ENCODE measurements at places on chromosomes 1 and 21.

DNA sequence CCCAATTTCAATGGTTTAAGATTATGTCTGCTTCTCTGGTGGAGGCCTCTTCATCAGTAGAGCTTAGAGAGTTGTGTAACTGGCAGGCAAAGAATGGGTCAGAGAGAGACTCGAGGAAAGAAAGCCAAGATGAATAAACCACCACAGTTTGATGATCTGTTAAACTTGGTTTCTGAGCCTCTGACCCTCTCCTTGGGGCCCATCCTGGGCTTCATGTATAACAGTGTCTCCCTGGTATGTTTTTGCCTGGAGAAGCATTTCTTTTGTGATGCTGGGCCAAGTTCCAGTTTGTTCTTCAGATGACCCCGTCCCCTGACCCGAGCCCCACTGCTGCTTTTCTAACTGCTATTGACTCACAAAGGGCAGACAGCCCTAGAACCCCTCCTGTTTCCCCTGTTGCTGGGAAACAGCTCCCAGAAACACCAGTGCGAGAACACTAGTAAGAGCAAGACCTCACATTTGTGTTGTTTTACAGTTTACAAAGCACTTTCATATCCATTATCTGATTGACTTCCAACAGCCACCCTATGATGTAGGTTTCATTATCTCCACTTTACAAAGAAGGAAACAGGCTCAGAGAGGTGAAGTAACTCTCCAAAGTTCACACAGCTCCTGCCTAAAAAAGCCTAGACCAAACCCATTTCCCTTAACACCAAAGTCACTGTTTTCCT, 9.0 kb downstream of the CD2 start:
- DNase-seq, result no peak

- DNase-seq, result peak; percentile 73
These were observed 8.2 kb upstream of the RNF223 start for GRCh38 chr1:1082239-1082775.

GRCh38 chr1:110119843-110120242, 7.6 kb downstream of the UBL4B start:
- DNase-seq, result no peak

DNA sequence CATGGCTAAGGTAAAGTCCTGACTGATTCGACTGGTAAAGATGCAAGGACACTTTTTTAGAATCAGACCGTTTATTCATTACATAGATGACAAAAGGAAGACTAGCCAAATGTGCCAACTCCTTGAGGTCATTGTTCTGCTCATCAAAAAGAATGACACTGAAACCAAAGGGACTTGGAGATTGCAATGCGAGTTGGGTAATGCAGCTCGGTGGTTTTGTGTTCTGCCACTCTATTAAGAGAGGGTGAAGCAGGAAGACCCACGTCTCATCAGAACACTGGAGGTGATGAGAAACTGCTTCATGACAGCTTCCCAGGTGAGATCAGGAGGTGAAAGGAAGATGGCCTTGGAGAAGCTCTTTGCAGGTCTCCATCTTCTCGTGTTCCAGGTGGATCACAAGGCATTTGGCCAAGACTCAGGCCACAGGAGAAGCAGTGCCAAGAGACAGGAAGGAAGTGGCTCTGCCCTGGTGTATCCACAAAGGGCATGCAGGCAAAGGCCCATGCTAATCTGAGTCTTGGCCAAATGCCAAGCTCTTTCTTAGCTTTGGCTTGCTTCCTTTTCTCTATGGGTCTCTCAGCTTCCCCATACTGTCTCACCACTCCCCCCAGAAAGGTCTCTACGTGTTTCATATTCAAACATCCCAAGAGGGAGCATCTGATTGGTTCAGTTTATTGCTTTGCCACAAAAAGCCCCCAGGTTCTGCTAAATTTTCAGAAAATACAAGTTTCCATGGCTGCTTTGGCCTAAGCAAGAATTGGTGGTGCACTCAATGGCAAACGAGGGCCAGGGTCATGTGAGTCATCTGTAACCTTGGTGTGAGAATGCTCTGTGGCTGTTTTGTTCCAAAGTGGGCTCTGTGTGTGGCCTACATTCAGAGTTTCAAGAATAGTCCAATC, 5.7 kb upstream of the CCT8 start:
- DNase-seq, result no peak

GRCh38 chr1:55559842-55560241, 344.7 kb upstream of the USP24 start:
- DNase-seq, result no peak

- no peak for DNase-seq
These were observed 410.1 kb downstream of the BRINP3 start for GRCh38 chr1:190067592-190067991.

- DNase-seq, result no peak
These were observed 91.0 kb upstream of the TMEM51 start for GRCh38 chr1:15062479-15063099.

DNA sequence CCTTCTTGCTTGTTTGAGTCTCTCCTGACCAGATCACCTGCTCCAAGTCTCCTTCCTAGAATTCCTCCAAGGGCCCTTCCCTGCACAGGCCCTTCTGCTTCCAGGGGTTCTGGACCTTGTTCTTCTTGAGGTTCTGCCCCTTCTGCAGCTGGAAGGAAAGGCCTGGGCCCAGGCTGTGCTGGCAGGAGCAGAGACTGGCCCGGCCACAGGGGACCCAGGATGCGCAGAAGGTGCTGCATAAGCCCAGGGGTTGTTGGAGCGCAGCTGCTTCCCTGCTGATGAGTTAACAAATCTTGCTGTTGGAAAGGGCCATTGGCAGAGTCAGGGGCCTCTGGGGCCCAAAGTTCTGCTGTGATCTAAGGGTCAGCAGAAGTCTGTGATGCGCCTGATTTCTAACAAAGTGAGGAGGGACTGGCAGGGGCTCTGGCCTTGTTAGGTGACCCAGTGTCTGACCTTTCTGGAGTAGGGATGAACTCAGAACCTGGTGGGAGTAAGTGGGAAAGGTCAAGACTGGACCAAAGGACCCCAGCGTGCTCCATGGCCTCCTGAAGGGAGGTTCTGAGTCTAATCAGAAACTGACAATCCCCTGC, 509.8 kb downstream of the PTPRU start:
- DNase-seq, result peak; percentile 72

GRCh38 chr21:35540950-35541638, 492.0 kb upstream of the RUNX1 start:
- DNase-seq, result no peak

- DNase-seq, result no peak
These were observed 15.1 kb upstream of the TUT4 start for GRCh38 chr1:52567943-52568342.

- no peak for DNase-seq
These were observed 3.5 kb downstream of the TNFRSF14 start for GRCh38 chr1:2559509-2560298.

- no peak for DNase-seq
These were observed 548 bp downstream of the KCNN3 start for GRCh38 chr1:154869351-154870114.

- no peak for DNase-seq
These were observed 38.8 kb upstream of the STMN1 start for GRCh38 chr1:25944986-25945385.

- DNase-seq, result no peak
These were observed 6.0 kb downstream of the STYXL2 start for GRCh38 chr1:167099851-167100250.

DNA sequence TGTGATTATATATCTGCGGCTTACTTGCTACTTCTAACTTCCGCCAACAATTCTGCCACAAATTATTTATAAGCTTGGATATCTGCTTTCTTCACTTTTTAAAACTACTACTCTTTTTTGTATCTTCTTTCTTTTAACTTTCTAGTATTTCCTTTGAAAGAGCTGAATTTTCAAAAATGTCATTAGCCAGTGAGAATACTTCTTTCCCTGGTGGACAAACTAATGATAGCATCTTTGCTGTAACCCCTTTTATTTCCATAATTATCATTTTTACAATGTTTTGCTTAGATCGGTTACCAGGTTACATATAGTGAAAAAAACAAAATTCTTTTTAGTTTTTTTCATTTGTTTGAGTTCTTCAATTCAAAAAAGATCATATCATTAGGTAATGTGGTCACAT, 355.9 kb upstream of the ADGRL4 start:
- no peak for DNase-seq

DNA sequence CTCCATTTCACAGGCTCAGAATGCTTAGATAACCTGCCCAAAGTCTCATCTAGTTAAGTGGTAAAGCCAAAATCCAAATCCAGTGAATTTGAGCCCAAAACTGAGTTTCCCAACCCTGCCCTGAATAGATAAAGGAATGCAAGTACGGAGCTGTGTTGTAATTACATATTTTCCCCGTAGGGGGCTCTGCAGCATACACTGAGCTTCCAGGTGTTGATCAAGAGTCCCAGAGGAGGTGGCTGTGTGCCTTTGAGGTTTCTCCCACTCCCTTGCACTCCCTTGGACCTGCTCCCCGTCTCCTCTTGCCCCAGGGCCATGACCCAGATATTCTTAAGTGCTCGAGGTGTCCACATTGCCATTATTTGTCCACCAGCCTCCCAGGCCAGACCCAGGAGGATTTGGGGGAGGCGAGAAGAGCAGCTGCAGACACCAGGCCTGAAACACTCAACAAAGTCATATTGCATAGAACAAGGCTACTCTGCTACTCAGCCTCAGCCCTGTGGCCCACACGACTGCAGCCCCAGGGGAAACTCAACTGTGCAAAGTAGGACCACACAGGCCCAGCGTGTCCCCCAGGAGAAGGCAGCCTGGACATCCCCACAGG, 18.4 kb upstream of the LY9 start:
- DNase-seq, result no peak

GRCh38 chr1:85463731-85464496, 1.0 kb downstream of the DDAH1 start:
- DNase-seq, result no peak

- DNase-seq, result no peak
These were observed 203.2 kb downstream of the SDCCAG8 start for GRCh38 chr1:243459059-243459458.

DNA sequence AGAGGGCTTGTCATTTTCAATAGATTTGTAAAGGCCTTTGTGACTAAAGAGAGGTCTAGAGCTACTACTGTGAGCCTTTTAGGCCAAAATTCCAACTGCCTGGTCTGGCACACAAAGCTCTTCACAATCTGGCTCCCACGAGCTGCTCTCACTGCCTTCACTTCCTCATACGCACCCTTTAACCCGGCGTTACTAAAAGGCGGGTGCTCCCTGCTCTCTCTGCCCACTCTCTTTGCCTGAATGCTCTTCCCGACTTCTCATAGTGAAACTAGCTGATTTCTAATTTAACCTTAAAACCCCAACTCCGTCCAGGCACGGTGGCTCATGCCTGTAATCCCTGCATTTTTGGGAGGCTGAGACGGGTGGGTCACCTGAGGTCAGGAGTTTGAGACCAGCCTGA, 14.2 kb downstream of the BSDC1 start:
- DNase-seq, result no peak

DNA sequence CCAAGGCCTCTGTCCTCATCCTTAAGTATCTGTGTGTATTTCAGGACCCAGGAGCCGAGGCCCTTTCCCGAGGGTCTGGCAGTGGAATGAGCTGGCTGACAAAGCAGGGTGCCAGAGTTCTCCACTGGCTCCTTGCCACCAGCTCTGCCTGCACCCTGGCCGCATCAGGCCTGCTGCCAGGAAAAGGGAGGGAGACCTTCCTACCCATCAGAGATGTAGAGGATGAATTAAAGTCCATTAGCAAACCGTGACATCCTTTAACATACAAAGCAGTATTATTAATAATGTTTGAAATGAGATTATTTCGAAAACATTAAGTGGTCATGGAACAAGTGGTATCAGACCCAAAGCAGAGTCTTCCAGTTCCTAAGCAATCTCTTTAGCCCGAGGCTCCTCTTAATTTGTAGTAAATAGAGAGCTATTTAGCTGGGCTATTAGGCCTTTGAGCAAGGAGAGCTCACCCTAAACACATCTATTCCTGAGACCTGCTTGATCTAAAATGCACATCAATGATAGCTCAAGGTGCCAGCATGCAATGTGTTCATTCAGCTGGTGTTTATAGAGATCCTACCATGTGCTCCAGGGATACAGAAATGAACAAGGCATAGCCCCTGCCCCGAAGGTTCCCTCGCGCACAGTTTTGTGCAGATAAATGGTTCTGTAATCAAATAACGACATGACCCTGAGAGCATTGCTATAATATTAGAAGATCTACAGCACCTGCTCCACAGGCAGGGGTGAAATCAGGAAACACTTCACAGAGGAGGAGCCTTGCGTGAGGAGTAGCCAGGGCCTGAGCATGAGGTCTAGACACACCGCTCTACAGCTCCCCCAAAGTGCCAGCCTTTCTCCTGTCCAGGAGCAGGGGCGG, 44.0 kb downstream of the FAM163A start:
- no peak for DNase-seq

GRCh38 chr1:151908228-151908691, 1.1 kb downstream of the THEM4 start:
- DNase-seq, result no peak

GRCh38 chr1:177181280-177181630, 10.5 kb downstream of the BRINP2 start:
- no peak for DNase-seq

- no peak for DNase-seq
These were observed 555.8 kb downstream of the DPYD start for GRCh38 chr1:97365026-97365425.

GRCh38 chr1:59291561-59291960, 5.3 kb upstream of the FGGY start:
- no peak for DNase-seq

GRCh38 chr1:28648474-28649198, at the start of gene RNU11:
Gene RNU11 (plus strand): TSS chr1:28648600.
- peak; percentile 95 for DNase-seq

GRCh38 chr1:160662910-160663309, 16.1 kb upstream of the SLAMF1 start:
- no peak for DNase-seq

DNA sequence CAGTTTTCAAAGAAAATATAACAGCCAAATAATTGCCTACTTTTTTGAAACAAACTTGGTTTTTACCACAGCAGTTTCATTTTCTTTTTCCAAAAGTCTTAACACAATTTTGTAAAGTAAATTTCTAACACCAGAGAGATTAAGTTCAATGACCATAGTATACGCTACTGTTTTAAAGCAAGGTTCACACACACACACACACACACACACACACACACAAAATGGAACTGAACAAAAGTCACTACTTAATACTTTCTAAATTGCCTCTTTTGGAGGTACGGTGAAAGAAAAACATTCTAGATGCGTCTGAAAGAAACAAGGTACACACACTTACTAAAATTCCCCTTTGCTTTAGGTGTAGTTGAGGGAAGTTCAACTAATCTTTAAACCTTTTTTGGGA, 30.1 kb downstream of the C21orf91 start:
- DNase-seq, result no peak

GRCh38 chr1:67978890-67979516, 71.4 kb downstream of the DIRAS3 start:
- DNase-seq, result no peak

GRCh38 chr1:210703593-210703992, 374.9 kb downstream of the HHAT start:
- no peak for DNase-seq

- no peak for DNase-seq
These were observed 228.6 kb downstream of the PAPPA2 start for GRCh38 chr1:176691251-176692228.

- DNase-seq, result no peak
These were observed 13.7 kb upstream of the ARTN start for GRCh38 chr1:43919906-43920305.

Measured in suprapubic skin (tissue), 4 donors.